Right renal pelvis (tissue), 4 donors: ENCODE measurements at places on chromosomes 2 and 18.

GRCh38 chr2:111157798-111158197 lies 37.1 kb downstream of the BCL2L11 start:
- DNase-seq, result no peak

DNA sequence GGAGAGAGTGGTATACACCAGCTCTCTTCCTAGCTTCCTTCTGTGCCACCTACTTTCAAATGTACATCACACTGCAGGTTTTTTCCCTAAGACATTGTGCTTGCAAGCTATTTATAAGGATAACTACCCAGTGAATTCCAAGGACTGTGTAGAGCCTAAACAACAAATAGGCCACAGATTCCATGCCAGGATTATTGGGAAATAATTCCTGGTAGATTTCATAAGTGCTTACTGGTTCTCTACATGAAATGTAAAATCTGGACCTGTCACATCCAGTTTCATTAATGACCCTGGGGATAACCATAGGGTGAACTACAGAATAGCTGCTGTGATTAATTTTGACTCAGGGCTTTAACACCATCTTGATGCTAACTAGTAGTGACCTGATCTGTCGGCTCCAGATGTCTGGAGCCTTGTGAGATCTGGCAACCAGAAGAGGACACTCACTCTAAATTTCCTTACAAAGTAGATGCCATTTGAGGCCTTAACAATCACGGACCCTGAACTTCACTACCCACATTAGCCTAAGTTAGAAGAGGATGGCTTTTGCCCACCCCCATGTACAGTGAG lies 34.3 kb upstream of the LGALSL start:
- DNase-seq, result no peak

GRCh38 chr18:75937306-75937705 lies 509.8 kb upstream of the SMIM21 start:
- DNase-seq, result no peak

DNA sequence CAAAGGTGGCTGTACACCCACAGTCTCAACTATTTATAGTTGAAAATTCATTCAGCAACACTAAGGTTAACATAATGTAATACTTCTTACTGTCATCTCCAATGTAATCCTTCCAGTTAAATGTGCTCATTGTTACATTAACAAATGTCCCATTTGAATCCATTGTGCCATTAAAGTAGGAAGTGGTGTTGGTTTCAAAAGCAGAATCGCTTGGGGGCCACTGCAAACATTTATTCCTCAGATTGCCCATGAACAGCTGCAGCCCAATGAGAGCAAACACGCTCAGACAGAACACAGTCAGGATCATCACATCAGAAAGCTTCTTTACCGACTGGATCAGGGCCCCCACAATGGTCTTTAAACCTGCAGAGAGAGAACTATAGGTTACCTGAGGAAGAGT lies 41.4 kb downstream of the SCN3A start:
- DNase-seq, result no peak

DNA sequence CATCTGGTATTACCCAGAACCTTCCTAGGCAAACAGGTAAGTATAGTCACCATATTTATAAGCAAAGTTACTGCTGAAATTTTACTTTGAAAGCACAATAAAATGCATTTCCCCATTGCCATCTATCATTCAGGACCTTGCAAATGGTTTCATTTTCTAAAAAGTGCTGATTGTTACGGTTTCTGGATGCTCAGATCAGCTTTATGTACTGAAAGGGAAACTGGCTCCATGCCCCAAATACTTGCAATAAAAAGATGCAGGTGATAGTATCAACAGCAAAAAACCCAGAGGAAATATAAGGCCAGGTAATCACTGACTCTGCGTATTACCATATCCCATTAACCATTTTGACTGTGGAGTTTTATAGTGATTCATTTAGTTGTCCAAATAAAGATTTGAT lies 1150.7 kb upstream of the CRIM1 start:
- no peak for DNase-seq

- no peak for DNase-seq
These were observed 26.7 kb downstream of the CYP27C1 start for GRCh38 chr2:127193164-127193966.

GRCh38 chr2:24352664-24353063 lies 7.7 kb downstream of the ITSN2 start:
- DNase-seq, result no peak

DNA sequence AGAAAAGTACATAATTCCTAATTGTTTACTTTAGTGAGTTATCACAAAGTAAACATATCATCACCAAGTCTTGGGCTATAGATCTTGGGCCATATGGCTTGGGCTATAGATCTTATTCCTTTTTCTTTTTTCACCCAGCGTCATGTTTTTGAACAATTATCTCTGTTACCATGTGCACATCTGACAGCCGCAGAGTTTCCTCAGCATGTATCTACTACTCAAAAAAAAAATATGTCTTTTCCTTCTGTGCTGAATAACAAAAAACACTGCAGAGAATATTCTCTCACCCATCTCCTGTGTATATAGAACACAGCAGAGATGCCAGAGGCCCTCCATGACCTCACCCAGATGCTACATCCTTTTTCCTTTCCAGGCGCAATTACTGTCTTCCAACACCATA lies 76.2 kb upstream of the MYO3B start:
- DNase-seq, result no peak

DNA sequence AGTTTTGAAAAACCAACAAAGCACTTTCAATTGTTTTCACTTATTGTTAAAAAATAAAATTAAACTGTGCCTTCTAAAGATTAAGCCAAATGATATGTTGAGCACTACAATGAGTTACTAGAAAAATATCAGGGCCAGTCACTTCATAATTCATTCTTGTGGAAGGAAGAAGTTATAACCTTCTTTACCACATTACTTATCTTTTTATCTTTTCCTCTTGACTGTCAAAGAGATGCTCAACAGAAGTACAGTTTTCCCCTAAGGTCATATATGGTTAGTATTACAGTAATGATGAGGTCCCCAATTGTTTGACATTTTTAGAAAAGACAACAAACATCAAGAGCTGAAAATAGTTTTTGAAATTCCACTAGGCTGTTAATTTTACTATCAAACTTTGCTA lies 9.4 kb downstream of the PELI1 start:
- DNase-seq, result no peak

DNA sequence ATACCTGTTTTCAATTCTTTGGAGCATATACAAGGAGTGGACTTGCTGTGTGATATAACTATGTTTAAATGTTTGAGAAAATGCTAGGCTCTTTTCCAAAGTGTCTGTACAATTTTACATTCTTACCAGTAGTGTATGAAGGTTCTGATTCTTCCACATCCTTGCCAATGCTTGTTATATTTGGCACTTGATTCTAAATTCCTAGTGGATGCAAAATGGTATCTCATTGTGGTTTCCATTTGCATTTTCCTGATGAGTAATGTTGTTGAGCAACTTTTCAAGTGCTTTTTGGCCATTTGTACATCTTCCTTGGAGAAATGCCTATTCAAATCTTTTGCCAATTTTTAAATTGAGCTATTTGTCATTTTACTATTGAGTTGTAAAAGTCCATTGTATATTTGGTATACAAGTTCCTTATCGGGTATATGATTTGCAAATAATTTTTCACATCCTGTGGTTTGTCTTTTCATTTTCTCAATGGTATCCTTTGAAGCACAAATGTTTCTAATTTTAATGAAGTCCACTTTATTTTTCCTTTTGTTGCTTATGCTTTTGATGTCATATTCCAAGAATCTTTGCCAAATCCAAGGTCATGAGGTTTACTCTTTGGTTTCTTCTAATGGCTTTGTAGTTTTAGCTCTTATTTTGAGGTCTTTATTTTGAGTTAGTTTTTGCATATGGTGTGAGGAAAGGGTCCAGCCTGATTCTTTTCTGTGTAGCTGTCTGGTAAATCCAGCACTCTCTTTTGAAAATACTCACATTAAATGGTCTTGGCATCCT lies 33.2 kb upstream of the CWC22 start:
- no peak for DNase-seq

DNA sequence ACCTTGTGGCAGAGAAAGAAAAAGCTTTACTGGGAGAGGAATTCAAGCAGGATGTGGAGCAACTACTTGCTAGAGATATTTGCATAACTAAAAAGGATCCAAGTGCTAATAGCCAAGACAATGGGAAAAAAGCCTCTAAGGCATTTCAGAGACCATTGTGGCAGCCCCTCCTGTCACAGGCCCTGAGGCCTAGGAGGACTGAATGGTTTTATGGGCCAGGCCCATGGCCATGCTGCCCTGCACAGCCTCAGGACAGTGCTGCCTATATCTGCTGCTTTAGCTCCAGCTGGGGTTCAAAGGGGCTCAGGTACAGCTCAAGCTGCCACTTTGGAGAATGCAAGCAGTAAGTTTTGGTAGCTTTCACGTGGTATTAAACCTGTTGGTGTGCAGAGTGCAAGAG lies 17.1 kb upstream of the MRPS5 start:
- no peak for DNase-seq

- DNase-seq, result no peak
These were observed 277.7 kb downstream of the RNF144A start for GRCh38 chr2:7194950-7195349.

DNA sequence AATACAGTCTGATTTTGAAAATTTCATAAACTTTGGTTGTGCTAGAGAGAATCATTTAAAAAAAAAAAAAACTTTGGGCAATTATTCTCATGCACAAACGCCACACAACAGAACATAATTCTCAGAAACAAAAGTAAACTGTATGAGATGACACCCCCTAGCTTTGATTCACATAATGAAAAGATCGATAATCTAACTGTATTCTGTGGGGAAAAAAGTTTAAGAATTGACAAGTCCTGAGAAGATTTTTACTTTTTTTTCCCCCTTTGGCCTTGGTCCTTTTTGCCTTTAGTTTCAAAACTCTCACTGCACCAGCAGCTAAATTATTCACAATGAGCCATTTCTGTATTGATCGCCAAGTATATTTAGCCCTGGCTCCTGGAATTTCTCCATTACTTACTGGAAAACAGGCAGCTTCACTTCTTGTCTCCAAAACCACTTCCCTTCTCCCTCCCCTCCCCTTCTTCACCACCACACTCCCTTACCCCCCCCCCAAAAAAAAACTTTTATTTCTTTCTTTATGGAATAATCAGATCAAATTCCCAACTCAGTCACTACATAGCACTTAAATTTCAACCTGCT lies 2.0 kb downstream of the IKZF2 start:
- DNase-seq, result no peak
